ENCODE measurements at places on chromosomes 4 and X.

DNA sequence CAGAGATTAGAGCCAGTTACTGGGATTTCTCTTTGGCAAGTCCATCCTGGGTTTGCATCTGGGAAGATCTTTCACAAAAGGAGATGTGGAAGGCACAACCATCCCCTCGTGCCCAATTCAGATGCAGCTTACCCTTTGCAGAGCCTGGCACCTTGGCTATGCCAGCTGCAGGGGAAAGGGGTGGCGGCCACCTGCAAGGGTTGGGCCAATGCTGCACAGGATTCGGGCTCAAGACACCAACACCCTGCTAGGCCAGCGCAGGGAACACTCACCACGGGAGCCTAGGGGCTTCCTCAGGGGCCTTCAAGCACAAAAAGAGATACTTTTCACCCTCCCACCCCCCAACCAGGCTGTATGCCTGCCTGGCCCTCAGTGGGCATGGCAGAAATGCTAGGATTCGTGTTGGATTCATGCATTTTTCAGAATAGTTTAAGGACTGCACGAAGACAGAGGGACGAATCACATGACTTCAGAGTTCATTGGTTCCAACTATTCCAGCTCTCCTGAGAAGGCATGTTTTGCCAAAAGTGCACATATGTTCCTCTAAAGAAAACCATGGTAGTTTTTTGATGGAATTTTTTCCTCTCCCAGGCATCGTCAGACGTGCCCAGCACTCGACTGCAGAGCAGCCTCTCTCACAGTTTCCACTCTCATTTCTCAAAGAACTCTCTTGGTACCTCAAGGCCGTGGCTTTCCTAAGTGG lies 94.4 kb downstream of the PHKA2 start:
- DNase-seq, result no peak

- no peak for DNase-seq
Measured at GRCh38 chr4:71382900-71383560, 44.2 kb downstream of the SLC4A4 start.

DNA sequence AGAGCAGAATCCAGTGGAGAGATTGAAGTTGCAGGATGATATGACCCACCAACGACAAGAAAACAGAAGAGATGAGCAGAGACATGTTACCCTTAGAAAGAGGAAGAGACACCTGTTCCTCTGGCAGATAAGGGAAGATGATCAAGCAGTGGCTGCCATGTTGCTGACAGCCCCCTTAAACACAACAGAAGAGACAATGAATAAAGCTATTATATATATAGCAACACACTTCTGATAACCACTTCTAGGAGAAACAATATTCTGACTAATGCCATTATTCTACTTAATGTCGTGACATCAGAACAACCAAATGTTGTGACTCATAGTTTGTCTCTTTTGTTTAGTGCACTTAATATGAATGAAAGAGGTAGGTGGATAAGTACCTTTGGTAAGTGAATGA lies 44.9 kb downstream of the SH3RF1 start:
- DNase-seq, result no peak

- DNase-seq, result no peak
Measured at GRCh38 chr4:152577708-152578396, 42.0 kb upstream of the FBXW7 start.

GRCh38 chrX:16479206-16479869 lies 170.6 kb upstream of the S100G start:
- no peak for DNase-seq

GRCh38 chrX:136750364-136750763 lies 30.4 kb downstream of the ARHGEF6 start:
- no peak for DNase-seq

- DNase-seq, result no peak
Measured at GRCh38 chr4:172826346-172826745, 342.3 kb upstream of the GALNT7 start.

DNA sequence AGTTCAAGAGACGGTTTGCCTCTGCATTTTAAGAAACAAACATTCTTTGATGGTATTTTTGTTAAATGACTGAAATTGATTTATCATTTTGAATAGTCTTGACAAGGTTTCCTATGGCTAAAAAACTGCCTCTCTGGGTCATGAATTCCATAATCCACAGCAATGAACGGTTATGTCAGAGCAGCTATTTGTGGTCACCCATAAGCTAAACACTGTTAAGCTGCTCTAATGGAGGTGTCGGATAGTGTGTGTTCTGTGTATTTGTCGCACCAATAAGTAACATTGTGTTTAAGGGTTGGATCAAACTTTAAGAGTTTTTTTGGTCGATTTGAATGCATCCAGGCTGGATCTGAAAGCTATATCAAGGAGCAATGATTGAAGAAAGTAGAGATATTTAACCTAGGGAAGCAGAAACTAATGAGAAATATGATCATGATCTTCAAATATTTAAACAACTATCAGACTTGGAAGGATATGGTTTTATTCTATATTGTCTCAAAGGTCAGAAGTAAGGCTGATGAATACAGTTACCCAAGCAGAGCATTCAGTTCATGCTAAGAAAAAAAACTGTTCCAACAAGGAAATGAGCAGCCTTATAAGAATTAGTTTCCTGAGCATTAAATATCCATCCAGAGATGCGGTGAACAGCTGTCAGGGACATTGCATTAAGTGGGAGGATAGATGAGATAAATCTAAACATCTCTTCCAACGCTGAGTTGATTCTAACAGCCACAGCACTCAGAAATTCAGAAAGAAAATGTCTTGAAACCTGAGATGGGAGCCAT lies 232.3 kb upstream of the RPS6KA3 start:
- DNase-seq, result no peak

DNA sequence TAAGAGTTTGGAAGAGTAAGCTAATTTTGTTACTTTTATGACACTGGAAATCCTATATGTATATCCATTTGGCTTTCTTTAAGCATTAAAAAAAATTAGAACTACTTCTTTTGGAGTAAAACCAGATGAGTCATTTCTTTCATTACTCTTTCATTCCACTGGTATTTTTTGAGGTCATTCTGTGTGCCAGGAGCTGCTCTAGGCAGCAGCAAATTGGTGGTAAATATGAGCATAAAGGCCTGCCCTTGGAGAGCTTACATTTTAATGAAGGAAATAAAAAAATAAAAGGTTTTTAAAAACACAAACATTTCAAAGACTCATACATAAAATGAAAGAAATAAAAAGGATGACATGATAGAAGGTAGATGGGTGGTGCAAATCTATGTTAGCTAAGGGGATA lies 37.4 kb downstream of the MID1 start:
- no peak for DNase-seq

- no peak for DNase-seq
Measured at GRCh38 chr4:148962539-148963290, 520.5 kb upstream of the NR3C2 start.

- DNase-seq, result no peak
Measured at GRCh38 chrX:56228914-56229313, 3.2 kb upstream of the KLF8 start.

- no peak for DNase-seq
Measured at GRCh38 chr4:151676301-151676700, 84.5 kb downstream of the GATB start.

GRCh38 chr4:30720021-30720660 lies at the start of gene PCDH7:
Gene PCDH7, plus strand, starts transcription at chr4:30720369. Its CDS starts 1,054 bp downstream, at chr4:30721423.
- no peak for DNase-seq

- no peak for DNase-seq
Measured at GRCh38 chr4:174190832-174191500, 92.5 kb downstream of the FBXO8 start.

GRCh38 chr4:152965611-152966010 lies 29.5 kb downstream of the FHDC1 start:
- no peak for DNase-seq

DNA sequence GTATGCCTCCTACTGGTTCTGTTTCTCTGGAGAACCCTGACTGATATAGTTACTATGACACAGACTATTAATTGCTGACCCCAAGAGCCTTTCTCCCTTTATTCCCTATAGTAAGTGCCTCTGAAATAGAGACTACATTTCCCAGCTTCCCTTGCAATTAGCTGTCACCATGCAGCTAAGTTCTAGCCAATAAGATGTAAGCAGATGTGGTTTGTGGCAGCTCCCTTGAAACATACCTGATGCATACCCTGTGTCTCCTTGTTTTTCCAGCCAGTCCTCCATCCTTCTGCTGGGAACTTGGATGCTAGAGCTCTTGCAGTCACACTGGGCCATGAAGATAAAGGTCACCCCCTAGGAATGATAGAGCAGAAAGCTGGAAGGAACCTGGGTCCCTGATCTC lies 9.7 kb upstream of the TMEM165 start:
- DNase-seq, result no peak

- no peak for DNase-seq
Measured at GRCh38 chr4:178612733-178613132, 1170.5 kb upstream of the AGA start.

GRCh38 chrX:45722471-45722870 lies 521.8 kb upstream of the DIPK2B start:
- DNase-seq, result no peak

GRCh38 chr4:118012142-118012541 lies 22.1 kb upstream of the NDST3 start:
- no peak for DNase-seq

DNA sequence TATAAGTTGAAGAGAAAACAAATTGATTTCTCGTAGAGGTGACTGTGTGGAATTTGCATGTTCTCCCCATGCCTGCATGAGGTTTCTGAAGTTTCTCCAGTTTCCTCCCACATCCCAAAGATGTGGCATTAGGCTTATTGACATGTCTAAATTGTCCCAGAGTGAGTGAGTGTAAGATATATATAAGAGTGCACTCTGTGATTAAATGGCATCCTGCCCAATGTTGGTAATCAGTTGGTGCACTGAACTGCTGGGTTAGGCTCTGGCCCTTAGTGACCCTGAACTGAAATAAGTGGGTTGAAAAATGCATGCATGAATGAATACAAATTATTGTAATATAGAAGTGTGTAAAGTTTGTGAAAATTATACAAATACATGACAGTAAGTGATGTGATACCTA lies 1106.5 kb downstream of the TECRL start:
- no peak for DNase-seq

DNA sequence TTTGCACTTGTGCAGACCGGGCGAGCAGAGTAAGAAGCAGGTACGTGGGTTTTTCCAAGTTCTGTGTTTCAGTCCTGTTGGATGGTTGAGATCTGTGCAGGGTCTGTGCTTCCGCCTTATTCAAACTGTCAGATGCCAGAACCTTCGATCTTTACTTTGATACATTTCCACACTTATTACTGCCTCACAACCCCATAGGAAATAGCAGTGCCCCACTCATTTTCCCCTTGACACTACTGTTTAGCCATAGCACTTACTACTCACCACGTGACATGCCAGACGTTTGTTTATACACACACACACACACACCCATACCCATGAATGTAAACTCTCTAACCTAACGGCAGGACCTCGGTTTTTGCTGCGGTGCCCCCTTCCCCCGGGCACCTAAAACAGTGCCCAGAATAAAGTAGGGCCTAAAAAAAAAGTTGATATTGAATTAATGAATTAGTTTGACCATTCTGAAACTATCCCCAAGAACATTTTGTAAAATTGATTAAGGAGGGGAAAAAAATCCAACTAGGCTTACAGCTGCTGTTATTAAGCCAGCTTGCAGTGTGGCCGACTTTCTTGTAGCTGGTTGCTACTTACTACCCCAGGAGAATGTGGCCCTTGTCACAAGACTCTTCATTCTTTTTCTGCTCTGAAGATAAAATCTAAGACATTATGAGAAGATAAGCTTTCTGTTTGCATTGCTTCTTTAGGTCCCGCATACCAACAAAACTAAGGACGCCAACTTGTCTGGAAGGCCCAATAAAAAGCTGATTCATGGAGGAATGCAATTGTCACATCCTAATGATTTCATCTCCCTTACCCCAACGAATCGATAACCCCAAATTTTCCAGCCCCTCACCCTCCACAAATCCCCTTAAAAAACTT lies 704 bp upstream of the SEPSECS start:
- no peak for DNase-seq

Measured in effector CD8-positive, alpha-beta T cell (primary cell).